Vagina (tissue), 2 donors: ENCODE measurements at places on chromosomes 3 and 15. TPM values are rescaled to one million over a fixed set of nuclear protein-coding genes. Genes with fewer than 3 reads are reported as not detected.

DNA sequence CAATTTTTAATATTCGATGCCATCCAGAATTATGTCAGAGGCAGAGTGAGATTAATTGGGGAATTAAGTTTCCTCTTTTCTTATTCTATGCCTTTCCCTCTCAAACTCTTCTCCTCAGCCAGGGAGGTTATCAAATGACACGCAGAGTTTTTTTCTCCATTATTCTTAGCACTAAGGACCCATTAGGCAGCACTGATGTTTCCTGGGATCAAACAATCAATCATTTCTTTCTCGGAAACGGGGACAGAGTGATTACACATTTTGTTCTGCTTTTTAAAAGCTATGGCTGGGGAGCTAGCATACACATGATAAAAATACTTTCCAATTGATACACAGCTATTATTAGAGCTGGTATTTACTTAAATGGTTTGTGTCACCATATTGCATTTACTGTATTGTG lies 35.3 kb upstream of the PSMD6 start:
- DNase-seq: no peak

DNA sequence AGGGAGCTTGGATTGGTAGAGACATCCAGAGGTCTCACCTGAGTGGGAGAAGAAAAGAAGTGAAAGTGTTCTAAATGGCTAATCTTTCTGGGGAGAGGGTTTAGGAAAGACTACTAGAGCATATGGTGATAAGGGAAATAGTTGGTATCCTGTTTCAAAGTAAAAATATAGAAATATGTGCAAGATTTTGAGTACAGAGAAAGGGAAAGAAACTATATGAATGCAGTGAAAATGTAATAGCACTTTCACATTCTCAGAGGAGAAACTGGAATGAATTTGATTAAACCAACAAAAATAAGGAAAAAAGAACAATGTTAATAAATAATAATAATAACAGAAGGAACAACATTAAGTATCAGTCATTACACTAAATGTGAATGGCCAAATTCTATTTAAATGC lies 119.4 kb downstream of the DNAJB8 start:
- DNase-seq: no peak

DNA sequence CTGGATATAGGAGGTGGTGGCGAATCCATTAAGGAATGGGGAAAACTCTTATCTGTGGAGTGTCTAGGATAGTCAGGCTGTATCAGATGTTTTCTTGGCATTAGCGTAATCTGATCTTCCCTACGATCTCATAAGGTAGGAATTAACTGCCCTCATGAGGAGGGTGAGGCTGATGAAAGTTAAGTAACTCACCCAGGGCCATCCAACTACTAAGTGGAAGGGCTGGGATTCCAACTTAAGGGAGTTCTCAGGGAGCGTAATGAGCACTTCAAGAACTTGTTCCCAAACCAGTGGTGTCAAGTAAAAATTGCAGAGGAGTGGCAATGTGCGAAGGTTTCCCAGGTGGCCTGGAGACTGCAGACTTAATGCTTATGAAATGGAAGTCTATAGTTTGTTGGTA lies 55.9 kb upstream of the OSBPL11 start:
- DNase-seq: no peak

GRCh38 chr3:106810300-106810875 lies 566.9 kb upstream of the CCDC54 start:
- no peak for DNase-seq

DNA sequence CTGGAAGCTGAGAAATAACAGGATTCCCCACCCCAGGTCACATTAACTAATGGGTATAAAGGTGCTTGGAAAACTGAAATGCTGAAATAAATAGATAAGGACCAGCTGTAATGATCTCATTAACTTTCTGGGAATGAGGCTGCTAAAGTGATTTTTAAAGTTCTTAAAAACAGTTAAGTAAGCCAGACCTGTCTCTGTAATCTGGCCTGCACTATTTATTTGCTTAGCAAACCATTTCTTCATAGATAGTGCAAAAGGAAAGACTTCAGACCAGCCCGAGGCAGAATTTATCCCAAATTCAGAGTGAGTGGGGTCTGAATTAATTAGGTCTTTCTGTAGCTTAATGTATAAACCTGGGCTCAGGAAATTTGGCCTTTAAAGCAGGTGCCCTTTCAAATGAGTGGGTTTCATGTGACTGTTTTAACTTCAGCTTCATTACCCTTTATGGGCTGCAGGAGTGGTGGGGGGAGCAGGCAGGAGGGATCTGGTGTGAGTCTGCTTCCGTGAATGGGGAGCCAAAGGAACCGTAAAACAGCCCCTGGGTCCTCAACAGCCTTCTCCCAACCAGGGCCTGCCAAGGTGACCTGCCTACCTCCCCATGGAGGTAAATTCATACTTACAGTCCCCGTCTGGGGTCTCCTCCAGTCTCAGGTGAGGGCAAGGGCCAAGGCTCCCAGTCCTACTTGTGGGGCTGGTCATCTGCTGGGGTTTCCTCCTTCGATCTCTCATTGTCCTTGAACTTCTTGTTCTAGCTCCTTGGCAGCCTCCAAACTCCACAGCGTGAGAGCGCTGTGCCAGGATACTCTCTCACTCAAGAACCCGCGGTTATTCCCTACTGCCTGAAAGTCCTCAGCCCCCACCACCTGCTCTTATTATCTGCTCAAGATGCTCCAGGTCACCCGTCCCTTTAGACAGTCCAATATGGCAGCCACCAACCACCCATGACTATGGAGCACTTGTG lies 31.2 kb downstream of the MAGEF1 start:
- DNase-seq: no peak

GRCh38 chr3:32383136-32383711 lies 8.4 kb upstream of the CMTM7 start:
- DNase-seq: no peak

DNA sequence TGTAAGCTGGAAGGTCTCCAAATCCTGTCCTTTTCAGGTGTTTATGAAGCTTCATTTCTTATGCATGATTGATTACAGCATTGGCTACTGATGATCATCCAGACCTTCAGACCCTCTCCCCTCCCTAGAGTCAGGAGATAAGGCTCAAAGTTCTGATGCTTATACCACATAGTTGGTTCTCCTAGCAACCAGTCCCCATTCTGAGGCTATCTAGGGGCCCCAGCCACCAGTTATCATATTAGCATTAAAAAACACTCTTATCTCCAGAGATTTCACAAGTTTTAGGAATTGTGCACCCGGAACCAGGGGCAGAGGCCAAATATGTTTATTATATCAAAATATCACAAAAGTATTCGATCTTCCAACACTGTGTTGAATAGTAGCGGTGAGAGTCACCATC lies 953.1 kb downstream of the FHIT start:
- no peak for DNase-seq

DNA sequence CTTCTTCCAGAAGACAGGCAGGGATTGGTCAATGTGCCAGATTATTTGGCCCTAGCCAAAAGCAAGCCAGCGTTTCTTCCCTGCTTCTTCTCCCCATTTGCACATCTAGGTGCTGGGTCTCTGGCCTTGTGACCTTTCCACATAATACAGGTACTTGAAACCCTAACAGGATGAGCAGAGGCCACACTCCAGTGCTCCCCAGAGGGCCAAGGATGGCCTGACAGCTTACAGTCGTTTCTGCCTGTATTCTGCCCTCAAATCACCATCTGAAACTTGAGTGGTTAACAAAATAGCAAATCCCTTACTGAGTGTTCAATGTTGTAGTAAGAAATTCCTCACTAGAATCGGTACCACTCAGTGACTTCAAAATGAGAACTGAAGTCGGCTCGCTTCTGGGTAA lies 29.1 kb downstream of the MKRN2 start:
- DNase-seq: no peak

- DNase-seq: no peak
Observed at GRCh38 chr3:185283374-185283935, 29.6 kb upstream of the EHHADH start.

The ROPN1 gene
- total RNA-seq: not detected

The KLHL40 gene
- not detected for total RNA-seq
